ENCODE measurements at places on chromosomes 2 and 18.
A peak's percentile ranks its signal among the peaks of the same experiment; 100 is the strongest.

DNA sequence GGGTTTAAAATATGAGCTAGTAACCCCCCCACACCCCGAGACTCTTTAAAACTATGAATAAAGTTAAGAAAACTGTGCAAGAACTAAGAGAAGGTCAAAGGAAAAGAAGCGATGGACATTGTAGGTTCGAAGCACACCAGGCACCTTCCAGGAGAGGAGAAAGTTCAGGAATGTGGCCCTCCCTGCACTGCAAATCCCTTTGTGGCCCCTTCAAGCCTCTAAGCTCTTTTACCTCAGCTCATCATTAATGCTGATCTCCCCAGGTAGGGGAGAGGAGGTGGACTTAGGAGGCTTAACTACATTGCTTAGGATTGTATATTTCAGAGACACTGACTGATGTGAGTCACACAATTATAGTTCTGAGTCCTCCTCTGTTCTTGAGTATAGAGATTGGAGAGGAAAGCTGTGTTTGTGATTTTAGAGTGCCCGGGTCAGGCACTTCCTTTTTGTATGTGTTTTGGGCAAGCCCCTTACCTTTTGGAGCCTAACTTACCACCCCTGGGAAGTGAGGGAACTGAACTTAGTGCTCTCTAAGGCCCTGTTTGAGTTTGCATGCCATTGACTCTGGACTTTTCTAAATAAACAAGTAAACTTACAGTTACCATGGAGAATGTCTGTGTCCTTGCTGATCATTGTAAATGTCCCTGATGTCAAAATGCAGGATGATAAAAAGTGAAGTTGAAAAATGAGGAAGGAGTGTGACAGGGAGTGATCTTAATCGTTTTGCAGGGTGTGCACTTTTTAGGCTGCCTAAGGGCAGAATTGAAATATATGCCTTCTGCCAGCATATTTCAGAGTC, 140.8 kb upstream of the ZEB2 start:
- DNase-seq = no peak

DNA sequence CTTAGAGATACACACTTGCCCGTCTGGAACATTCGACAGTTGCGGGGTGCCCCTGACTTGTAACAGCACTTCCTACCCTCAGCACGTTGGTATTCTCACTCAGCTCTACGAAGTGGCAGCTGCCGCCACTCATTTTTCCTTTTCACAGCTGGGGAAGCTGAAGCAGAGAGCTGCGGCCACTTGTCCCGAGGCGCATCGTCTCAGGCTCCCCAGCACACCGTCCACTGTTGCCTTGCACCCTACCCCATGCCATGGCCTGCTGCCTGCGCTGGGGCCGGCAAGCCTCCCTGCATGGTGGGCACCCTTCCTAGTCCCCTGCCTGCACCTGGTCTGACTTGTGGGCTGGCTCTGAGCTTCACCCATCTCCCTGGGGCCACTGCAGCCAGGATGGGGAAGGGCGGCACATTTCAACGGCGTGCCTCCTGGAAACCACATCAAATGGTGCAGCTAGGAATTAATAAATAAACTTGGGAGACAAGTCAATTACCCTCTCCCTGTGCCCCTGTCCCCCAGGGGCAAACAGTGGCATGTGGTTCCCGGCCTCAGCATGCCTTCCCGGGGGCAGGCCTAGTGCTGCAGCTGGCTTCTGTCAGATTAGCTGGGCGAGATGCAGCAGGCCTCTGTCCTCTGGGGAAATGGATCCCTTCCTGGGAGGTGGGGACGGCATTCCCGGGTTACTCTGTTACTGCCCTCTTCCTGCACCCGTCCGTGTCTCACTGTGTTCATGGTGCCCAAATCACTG, 64.7 kb upstream of the HAAO start:
- DNase-seq = no peak

GRCh38 chr2:156907806-156908205, 349.7 kb upstream of the GALNT5 start:
- DNase-seq = no peak

GRCh38 chr2:69764286-69765095, 22.6 kb downstream of the ANXA4 start:
- no peak for DNase-seq

DNA sequence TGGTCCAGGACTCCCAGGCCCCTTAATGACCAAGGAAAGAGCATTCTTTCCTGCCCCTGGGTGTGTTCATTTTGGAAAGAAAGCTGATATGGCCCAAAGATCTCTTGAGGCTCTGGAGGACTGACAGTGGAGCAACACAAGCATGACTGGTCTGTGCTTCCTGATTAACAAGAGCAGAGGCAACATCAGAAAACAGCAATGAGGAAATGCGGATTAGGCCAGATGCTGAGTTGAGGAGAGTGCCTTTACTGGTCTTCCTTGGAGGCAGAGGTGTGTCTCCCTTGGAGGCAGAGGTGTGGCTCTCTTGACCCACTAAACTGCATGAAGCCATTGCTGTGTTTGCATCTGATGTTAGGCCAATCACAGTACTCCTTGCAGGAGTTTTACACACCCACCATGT, 19.9 kb downstream of the IL36B start:
- DNase-seq = no peak

- no peak for DNase-seq
These were observed 376.3 kb downstream of the ARHGAP15 start for GRCh38 chr2:143505542-143505941.

DNA sequence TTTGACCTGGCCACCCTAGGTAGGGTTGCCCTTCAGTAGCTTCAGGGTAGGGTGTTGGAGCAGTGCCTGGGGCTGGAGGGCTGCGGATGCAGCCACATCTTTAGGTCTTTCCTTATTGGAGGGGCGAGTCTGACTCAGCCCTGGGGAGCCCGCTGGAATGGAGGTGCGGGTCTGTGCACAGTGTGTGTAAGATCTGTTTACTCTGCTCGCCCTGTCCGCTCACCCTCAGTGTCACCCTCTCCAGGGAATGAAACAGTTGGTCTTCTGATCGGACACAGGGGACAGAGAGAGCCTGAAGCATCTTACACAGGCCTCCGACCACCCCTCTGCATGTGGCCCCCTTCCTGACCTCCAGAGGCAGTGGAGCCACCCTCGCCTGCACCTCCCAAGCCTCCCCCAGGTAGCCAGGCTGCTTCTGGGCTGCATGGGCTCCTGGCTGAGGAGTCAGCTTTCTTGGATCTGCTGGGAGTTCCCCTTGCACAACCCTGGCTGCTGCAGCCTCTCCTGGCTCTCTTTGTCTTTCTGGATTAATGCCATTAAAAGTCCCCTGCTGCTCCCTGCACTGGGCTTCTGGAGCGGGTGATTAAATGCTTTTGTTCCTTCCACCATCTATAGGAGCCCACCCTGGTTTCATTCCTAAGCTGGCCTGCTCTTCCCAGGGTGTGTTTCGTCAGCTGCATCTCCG, 82.6 kb downstream of the ASB1 start:
- no peak for DNase-seq

- no peak for DNase-seq
These were observed 56.2 kb downstream of the PDK1 start for GRCh38 chr2:172612051-172612450.

DNA sequence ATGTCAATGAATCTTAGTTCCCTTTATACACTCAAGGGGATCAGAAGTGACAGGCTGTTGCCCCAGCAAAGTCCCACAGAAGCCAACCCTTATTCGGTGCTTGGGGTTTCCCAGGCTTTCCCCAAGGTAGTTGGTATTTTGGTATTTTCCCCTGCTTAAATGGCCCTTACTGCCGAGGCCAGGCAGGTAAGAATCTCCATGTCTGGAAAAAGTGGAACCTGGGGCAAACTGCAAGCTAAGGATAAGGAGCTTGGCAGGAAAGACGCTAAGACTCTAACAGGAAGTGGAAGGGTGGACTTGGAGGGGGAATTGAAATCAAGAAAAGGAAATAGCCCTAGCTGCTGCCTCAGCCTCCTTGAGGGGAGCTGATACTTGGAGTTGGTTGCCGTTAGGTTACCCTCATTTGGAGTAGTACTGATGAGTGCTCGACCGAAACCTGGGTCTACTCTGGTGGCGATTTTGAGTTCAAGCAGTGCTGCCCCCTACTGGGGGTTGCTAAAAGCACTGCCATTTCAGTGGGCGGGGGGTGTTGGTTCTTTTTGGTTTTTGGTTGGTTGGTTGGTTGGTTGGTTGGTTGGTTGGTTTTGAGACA, 3.3 kb upstream of the GPBAR1 start:
- DNase-seq = peak; percentile 49

GRCh38 chr2:225173909-225174308, 131.6 kb upstream of the DOCK10 start:
- no peak for DNase-seq

- DNase-seq = no peak
These were observed 53.8 kb downstream of the CTAGE1 start for GRCh38 chr18:22363867-22364463.

DNA sequence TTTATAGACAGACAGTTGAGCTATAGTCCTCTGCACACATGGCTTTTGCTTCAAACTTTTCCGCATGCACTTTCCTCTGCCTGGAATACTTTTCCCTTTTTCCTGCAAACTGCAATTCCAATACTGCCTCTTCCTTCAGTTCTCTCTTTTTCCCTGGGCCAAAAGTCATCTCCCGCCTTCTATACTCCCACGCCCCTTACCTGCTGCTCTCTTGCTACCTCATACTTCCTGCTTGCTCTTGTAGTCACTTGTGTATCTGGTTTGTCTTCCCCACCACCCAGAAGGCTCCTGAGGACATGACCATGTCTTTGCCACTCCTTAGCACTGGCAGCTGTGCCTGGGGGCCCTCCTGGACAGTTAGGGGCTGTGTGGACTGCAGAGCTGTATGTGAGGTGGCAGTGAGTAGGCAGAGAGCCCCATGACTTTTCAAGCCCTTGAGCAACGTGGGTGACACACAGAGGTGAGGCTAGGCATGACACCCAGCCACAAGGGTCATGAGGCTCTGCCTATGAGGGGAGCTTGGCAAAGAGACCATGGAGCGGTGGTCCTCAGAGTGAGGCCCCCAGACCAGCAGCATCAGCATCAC, 23.2 kb downstream of the SPEG start:
- DNase-seq = no peak

DNA sequence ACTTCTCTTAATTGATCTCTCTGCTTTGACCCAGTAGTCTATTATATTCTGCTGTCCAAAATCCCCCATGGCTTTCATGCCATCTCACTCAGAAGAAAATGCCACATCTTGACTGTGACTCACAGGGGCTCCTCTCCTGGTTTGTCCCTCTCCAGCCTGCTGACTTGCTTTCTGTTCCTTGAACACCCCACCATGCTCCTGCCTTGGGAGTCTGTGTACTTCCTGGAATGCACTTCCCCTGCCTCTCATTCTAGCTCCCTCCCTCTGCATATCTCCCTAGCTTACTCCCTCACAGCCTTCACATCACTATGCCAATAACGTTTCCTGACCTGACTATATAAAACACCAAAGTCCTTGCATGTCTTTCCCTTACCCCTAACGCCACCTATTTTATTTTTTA, 167.2 kb downstream of the TRIB2 start:
- DNase-seq = peak; percentile 19

GRCh38 chr2:119012345-119013301, 70.6 kb downstream of the MARCO start:
- no peak for DNase-seq

- DNase-seq = peak; percentile 92
These were observed 18.0 kb downstream of the SPEG start for GRCh38 chr2:219452361-219453317.

- DNase-seq = no peak
These were observed 103.4 kb downstream of the CLIP4 start for GRCh38 chr2:29218550-29219125.

GRCh38 chr18:3152294-3152693, 67.5 kb downstream of the MYOM1 start:
- DNase-seq = no peak

GRCh38 chr18:4282954-4283353, 172.2 kb downstream of the DLGAP1 start:
- no peak for DNase-seq

- DNase-seq = no peak
These were observed 2.8 kb downstream of the STAT1 start for GRCh38 chr2:191010887-191011885.

DNA sequence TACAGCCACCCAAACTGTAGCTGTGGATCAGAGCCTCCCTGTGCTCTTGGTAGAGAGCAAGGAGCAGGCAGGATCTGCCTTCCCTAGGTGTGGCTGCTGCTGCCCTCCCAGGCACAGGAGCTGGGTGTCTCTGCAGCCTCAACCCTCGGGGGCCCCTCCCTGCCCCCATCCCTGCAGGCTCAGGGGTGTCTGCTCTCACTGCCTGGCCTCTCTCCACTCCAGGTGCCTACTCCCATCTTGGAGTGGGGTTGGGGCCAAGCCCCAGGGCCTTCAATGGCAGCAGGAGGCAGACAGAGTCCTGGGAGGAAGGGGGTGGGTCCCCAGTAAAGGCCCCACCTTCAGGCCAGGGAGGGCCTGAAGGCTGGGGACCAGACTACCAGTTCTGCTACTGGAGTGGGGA, 189.7 kb upstream of the OSR1 start:
- no peak for DNase-seq

DNA sequence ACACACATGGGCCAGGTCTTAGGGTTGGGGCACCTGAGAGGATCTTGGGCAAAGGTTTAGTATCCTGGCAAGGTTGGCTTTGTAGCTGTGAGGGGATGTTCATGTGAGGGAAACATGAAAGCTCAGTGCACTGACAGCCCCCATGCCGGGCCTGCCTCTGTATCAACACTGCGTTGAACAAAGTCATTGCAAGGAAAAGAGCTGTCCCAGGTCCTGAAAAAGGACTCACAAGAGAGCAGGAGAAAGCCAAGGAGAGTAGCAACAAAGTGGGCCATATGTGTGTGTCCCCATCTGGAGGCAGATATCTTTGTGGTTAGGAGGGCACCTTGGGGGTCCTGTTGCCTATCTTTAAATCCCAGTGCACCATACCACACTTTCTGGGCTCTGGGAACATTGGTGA, 237.8 kb upstream of the THSD7B start:
- peak; percentile 27 for DNase-seq

- DNase-seq = no peak
These were observed 12.4 kb upstream of the RAPGEF4 start for GRCh38 chr2:172723286-172723685.

GRCh38 chr2:26772064-26773001, 8.2 kb downstream of the SLC35F6 start:
- DNase-seq = no peak

GRCh38 chr2:10057231-10058107, 14.1 kb downstream of the KLF11 start:
- DNase-seq = peak; percentile 66

- no peak for DNase-seq
These were observed 220.7 kb downstream of the NDUFA10 start for GRCh38 chr2:239804161-239805042.
